ENCODE measurements at places on chromosomes 11 and 22.

GRCh38 chr11:29300420-29300819 is 716.4 kb downstream of the KCNA4 start:
- DNase-seq = no peak

DNA sequence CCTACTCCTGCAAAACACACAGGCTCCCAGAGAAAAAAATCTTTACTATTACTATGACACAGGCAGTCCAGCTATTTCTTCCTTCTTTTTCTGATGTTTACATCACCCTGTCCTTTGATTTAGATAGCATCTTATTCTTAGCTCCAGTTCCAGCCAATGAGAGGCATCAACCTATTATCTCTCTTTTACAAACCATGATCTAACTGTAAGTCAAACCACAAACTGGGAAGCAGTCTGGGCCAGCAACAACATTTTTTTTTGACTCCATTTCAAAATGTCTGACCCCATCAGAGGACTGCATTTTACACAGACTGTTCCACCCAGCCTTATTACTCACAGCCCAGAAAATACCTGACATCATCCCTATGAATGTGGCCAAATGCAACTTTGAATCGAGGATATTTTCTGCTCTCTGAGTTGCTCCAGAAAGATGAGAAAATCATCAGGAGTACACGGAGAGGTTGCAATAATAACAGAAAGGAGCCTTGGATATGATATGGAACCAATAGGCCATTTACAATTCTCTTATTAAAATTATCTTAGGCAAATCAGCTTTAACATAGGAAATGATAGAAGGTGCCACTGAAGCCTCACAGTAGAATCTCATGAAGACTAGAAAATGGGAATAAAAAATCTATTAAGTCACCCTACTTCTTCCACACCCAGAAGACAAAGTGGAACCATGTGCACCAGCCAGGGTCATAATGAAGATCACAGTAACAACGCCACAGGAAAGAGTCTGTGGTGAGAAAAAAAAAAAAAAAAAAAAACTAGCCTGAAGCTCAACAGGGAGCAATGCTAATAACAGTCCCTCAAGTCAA is 21.2 kb downstream of the TBRG1 start:
- no peak for DNase-seq

- no peak for DNase-seq
Observed at GRCh38 chr11:119786431-119787073, 57.6 kb upstream of the NECTIN1 start.

DNA sequence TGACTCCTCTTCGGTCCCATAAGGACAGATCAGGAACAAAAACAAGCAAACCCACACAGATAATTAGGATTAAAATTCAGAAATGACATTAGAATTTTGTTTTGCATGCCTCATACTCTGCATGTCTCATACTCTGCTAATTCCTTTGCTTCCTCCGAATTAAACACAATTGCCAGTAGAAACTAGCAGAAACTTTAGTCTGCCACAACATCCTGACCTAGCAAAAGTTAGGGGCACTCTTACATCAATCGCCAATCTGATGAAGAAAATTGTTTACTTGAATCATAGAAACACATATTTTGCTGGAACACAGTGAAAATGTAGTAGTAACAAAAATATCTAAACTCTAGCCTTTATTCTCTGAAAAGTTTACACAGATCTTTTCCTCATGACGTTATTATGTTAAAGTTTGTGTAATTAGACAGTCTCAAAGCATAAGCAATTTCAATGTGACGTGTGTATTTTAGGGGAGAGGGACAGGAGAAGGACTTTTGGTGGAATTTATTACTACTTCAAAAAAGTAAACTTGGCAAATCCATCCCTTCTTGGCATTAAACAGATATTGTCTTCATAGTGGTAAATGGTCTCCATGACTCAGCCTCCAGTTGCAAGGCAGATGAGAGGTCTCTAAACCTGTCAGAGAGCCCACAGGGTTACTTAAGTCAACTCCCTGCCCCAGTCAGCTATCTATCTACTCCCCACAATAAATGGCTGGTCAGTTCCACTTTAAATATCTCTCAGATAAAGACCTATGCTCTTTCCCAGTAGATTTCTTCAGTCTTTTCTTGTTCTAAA is 249.8 kb upstream of the UBASH3B start:
- DNase-seq = no peak

DNA sequence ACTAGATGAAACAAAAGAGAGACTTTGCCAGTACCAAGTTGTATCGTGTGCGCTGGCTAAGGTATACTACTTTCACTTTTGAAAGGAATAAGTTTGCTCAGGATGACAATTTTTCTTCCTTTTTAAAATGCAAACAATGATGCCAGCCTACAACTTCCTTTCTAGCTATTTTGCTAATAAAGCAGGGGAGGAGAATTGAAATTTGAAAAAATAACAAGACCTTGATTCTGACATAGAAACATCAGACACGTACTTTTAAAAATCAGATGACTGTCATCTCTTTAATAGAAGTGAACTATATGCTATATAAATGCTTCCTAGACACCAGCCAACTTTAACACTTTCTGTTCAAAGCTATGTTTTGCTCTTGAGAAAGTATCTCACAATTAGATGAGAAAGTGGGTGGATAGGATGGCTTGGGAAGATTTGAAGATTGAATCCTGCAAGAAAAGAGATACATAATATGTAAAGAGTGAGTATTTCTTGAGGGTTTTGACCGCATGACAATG is 41.7 kb upstream of the BLID start:
- DNase-seq = peak; percentile 63

- DNase-seq = no peak
Observed at GRCh38 chr11:73048446-73048845, 93.7 kb downstream of the FCHSD2 start.

DNA sequence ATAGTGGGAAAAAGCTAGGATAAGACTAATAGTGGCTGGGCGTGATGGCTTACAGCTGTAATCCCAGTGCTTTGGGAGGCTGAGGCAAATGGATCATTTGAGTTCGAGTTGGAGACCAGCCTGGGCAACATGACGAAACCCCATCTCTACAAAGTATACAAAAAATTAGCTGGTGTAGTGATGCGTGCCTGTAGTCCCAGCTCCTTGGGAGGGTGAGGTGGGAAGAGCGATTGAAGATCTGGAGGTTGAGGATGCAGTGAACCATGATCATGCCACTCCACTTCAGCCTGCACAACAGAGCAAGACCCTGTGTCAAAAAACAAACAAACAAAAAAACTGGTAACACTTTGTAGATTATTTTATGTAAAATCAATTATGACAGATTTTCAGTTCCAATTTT is 8.8 kb downstream of the ARHGAP42 start:
- no peak for DNase-seq

- DNase-seq = no peak
Observed at GRCh38 chr11:122220321-122220720, 104.3 kb upstream of the BLID start.

DNA sequence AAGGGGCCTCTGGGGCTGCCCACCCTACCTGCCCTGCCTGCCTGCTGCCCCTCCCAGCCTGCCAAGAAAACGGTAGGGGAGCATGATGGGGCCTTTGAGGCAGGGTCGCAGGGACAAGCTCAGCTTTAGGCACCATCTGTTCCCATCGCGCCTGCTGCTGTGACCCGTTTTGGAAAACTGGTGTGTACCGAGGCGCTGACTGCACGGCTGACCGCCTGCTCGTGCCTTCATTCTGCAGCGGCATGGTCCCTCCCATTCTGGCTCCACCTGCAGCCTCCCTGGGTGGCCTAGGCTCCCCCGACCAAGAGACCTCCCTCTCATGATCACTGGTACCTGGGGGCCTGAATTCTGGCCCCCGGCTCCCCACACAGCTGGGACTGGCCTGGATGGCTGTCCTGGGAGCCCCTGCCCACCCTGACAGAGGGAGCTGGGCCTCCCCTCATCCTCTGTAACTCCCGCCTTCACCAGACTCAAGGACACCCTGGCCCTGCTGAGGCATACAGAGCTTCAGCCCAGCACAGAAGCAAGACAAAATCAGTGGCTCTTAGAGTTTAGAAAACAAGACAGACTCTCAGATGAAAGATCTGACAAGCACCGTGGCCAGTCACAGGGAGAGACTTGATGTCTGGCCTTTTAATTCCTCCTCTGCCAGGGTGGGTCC is 6.5 kb upstream of the MYRF start:
- no peak for DNase-seq

DNA sequence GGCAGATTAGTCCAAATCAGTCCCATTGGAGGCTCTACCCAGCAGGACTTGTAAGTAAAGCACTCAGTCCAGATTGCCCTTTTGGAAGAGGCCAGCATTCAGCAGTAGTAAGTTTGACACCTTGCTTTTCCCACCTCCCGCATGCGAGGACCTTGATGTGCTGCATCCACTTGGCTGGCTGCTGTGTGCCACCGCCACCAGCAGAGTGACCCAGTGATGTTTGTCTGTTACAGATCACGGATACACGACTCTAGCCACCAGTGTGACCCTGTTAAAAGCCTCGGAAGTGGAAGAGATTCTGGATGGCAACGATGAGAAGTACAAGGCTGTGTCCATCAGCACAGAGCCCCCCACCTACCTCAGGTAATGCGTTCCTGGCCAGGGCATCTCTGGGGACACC is 6.6 kb downstream of the SMARCB1 start:
- DNase-seq = no peak

DNA sequence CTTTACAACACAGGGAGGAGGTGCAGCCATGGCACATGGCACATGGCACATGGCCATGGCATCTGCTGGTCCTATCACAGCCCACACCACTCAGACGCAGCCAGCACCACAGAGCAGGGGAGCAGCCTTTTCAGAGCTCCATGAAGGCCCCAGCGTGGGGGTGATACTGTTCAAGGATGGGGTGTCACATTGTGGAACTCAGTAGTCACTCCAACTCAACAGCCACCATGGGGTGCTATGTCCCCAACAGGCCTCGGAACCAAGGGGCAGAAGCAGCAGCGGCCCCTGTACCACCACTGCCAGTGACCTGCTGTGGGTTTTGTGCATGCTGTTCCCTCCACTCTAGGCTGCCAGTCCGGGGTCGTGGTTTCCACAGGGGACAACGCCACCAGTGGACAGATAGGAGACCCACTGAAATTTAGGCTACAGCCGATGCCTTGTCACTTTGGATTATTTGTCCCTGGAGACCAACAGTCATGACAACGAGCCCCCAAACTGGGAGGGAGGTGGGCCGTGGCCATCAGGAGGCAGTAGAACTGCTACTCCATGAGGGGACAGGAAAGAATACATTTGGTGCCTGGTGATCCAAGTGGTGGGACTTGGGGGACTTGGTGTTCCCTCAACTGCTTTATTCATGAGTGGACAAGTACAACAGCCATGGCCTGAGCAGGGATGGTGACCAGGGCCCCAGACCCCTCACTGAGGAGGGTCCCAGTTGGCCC is 30.4 kb upstream of the CD81 start:
- no peak for DNase-seq

DNA sequence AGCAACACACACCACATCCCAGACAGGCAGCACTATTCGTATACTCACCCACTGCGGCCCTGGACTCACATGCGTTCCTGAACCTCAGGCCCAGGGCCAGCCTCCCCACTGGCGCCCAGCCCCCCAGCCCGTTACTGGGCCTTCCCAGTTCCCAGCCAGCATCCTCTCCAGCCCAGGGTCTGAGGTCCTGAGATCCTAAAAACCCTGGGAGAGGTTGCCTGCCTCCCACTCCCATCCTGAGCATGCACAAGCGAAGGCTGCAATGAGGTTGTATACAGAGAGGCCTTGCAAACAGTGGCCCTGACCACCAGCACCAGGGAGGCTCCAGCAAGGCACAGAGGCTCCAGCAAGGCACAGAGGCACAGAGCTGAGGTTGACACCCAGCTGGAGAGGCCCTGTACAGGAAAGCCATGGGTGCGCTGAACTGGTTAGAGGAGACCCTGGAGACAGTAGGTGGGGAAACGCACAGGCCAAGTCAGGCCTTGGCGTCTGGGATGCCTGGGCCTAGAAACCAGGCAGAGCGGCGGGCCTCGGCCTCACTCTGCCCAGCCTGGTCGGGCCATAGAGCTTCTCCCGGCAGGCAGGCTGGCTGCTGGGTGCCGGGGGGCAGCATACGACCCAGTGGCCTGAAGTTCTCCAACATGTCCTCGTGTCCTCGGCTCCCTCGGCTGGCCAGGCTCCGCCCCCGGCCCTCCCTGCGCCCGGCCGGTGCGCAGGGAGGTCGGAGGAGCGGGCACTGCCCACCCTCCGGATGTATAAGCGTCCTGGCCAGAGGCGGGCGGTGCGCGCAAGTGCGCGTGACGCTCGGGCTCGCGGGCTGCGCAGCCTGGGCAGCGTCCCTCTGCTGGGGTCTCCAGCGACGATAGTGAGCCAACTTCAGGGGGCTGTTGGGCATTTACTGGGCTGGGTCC is 2.3 kb upstream of the TBX1 start:
- no peak for DNase-seq

- no peak for DNase-seq
Observed at GRCh38 chr11:71078482-71078881, 173.9 kb downstream of the SHANK2 start.
